ENCODE measurements at places on chromosomes 1 and 21.

DNA sequence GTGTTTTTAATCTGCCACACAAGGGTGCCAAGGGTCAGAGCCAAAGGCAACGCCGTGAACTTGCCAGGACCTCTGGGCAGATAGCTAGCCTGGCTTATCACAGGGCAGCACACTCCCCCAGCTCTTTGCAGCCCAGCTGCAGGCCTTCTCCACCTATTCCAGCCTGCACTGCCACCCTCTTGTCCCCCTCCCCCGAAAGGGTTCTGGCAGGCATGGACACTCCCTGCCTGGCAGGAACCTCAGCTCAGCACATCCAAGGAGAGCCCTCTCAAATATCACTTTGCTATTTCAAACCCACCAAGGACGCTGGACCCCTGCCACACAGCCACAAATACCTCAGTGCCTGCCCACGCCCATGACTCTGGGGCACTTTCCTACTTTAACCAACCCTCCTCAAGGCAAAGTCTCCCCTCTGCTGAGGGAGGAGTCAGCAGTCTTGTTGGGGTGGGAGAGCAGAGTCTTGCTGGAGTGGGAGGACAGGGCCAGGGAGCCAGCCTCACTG, 9.1 kb downstream of the SSBP3 start:
- DNase-seq: peak; percentile 56

DNA sequence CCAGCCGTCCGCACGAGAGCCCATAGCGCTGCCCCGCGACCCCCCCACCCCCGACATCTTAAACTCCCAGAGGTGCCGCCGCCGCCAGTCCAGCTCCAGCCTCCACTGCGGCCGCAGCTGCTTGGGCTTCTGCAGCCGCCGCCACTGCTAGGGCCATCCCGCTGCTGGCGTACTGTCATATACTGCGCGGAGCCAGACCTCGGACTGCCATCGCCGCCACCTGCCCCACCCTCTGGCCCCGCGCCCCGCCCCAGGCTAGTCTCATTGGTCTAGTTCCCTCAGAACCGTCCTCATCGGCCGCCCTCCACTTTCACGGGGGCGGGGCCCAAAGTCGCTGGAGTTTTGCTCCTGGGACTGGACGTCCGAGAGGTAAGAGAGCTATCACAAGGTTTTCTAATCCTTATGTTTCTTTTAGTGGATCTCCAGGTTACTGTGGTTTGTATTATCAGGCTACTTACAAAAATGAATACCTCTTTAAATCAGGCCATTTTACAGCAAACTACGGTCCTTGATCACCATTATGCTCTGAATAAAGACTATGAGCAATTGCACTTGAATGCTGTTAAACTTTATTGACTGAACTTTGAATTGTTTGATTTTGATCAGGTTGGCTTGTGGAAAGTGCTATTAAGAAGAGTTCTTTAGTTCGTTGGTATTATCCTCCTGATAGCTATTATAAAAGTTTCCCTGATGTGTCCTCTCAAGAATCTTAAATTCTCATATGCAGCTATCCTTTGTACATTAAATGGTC, 2.8 kb upstream of the CD1D start:
- DNase-seq: no peak

DNA sequence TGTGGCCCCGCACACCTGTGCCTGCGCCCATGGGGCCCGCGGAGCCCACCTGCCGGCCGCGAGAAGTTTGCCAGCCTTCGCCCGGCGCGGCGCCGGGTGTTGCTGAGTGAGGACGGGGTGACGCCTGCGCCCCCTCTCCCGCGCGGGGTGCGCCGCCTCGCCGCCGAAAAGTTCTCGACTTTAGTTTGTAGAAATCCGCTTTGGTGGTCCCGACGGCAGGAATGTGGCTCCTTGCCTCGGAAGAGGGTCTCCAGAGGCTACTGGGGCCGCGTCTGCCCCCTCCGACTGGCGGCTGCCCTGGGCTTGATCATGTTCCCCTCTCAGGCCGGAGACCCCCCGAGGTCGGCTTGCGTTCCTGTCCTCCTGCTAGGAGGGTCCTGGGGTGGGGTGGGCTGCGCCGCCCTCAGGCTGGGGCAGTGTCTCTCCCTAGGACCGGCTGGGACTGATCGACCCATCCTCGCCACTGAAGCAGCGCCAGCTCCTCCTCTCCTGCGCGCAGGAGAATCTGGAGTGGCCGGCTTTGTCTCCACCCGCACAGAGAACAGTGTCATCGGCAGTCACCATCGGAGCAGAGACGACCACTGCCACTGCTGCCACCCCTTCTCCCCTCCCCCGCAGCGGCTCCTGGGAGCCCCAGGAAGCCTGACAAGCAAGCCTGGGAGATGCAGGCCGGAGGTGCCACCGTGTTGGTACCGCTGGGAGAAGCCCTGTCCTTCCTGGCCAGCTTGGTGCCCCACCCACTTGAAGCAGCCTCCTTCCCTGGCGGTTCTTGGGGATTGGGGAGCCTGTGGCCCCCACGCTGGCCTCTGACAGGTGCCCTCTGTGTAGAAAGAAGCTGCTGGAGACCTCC, 553 bp upstream of the SLC30A2 start:
- DNase-seq: no peak

DNA sequence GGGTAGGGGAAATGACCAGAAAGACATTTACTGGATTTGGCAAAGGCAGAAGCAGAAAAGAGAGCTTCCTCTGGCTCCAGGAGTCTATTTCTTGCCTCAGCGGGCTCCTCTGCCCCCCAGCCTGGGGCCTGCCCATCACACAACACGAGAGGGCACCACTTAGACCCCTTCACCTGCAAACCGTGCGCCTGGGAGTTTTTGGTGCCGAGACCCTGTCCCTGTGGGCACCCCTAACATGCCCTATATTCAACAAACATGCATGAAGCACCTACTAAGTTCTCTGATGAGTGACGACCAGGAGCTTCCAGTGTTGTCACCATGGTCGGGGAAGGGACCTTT, 18.8 kb downstream of the IL6R start:
- no peak for DNase-seq

GRCh38 chr1:180918519-180918918, 5.8 kb downstream of the KIAA1614 start:
- DNase-seq: no peak

- no peak for DNase-seq
Observed at GRCh38 chr21:36799869-36800268, 101.0 kb downstream of the SIM2 start.

- DNase-seq: no peak
Observed at GRCh38 chr1:28127617-28128257, 39.3 kb upstream of the EYA3 start.

GRCh38 chr1:44401256-44402228, 3.5 kb upstream of the RNF220 start:
- no peak for DNase-seq

DNA sequence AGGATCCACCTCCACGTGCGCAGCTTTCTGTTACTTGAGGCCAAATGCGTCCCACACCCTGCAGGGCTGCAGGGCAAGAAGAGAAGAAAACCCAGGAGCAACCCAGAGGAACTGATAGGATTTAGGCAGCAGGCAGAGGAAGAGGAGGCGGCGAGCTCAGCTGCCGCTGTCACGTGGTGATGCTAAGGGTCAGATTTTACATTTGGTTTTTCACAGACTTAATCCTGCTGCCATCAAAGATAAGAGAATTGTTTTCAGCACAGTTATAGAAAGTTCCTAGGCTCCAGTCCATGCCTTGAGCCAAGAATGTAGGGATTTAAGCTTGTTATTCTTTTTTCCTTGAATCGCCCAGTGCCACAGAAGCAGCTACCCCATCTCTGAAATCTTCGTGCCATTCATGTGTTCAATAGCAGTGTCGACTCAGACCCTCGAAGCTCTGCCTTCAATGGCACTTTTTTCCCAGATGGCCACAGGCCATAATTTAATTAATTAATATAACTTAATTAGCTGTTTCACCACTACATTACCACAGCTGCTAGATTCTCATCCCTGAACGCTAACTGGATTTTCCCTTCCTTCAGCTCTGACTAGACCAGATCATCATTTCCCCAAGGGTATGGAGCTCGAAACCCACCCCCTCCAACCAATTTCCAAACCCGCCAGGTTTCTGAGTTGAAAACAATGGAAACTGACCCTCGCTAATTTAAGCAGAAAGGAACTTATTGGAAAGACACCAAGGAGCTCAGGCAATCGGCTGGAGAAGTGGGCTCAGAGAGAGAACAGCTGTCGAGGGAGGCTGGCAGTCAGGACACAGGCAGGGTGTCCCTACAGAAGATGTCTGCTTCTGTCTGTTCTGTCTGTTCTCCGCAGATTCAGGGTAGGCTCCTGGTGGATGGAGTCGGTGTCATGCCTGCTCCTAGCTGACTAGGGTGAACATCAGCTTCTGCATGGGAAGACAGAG, 36.2 kb downstream of the LDLRAP1 start:
- peak; percentile 41 for DNase-seq

GRCh38 chr1:226492426-226493137, 56.0 kb upstream of the STUM start:
- no peak for DNase-seq

DNA sequence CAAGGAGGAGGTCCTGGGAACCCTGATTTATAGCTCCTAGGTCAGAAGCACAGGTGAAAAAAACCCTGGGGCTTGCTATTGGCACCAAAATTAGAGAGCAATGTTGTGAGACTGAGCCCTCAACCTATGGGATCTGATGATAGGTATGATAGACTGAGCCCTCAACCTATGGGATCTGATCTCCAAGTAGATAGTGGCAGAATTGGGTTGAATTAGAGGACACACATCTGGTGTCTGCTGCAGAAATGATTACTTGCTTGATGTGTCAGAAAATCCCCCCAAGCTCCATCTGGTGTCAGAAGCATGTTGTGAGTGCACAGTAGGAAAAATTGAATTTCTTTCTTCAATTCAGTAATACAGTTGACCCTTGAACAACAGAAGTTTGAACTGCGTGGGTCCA, 62.4 kb downstream of the MAP3K21 start:
- no peak for DNase-seq

GRCh38 chr1:119102051-119102450, 38.4 kb downstream of the WARS2 start:
- no peak for DNase-seq

- DNase-seq: peak; percentile 65
Observed at GRCh38 chr1:8701794-8702471, 115.5 kb downstream of the RERE start.

DNA sequence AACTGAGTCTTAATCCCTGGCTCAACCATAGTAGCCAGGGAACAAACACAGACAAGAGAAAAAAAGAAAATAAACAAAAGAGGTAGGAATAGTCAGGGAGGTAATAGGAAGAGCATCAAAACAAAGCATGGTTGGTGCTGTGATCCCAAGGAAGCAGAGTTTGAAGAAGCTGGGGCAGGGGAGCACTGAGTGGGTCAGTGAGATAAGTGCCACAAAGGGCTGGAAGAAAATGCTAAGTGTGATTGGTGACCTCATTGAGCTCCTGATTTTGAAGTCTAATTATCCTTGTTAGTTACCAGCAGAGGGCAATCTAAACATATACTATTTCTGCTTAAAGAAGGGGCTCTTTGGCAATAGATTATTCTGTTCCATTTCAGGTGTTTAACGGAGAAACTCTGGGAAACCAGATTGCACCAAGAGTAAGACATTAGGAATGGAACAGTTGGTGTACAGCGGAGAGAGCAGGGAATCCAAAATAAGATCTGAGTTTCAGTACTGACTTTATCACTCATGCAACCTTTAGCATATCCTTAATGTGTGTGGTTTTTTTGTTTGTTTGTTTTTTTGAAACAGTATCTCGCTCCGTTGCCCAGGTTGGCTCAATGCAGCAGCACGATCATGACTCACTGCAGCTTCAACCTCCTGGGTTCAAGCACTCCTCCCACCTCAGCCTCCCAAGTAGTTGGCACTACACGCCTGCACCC, 30.7 kb upstream of the KIAA1614 start:
- peak; percentile 55 for DNase-seq

DNA sequence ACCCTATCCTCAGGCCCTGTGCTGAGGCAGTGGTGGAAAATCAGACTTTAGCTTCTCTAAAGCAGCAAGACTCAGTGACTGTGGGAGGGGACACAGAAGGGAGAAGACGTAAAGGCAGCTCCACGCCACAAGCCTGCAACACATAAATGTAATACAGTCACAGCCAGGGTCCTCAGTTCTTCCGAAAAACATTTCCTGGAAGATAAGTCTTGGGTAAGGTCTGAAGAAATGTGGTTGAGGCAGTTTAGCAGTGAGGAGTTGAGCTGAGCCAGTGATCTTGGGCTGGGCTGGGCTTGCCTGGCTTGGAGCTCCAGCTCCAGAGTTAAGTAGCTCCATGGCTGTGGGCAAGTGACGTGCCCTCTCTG, 127.8 kb upstream of the ADAR start:
- no peak for DNase-seq

DNA sequence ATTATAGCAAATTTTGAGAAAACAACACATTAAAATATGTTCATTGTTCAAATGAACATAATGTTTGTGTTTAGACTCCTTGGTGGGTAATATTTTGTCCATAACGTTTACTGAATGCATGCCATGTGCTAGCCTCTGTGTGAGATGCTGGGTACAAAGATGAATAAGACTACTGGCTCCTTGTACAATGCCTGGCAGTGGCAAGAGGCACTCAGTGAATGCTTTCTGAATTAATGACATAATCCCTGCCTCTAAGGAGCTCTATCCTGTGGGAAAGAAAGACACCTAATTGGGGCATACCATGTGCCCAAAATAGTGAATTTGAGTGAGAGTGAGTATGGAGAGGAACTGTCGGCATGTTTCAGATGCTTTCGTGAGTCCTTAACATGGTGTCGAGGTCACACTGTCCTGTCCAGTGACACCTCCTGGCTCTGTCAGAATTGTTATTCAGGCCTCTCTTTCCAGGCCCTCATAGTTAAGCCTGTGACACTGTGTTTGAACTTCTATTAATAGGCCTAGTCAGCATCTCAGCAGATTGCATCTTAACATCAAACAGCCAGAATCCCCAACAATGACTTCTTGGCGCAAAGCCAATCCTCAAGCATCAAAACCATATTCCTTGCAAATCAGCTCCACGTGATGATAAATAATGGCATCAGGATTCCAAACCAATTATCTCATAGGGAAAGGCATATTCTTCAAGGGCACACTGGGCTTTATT, 32.8 kb upstream of the S1PR1 start:
- DNase-seq: peak; percentile 95

DNA sequence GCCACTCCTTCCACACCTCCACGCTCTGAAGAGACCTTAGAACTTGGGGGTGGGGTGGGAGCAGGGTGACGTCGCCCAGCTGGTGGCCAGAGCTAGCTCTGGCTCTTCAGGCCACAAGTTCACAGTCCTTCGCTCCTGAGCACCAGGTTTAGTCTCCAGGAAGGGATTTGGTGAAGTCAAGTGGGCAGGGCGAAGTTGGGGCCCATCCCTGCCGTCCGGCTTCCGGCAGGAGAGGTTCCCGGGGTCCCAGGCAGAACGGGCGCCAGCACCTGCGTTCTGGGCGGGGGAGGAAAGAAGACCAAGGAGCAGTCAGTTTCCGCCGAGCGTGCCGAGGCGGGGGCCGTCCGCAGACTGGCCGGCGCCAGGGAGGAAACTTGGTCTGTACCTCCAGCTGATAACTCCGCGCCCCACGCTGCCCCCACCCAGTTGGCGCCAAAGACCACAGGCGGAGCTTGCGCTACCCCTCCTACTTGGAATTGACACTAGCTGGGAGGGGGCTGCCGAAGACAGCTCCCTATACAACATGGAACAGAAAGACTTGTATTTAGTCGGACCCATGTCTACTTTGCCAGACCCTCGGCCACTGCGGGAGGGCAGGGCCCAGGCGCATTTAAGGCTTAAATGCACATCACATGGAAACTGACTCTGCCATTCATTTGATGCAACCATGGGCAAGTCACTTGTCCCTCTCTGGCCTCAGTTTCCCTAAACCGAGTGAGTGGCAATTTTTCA, 995 bp downstream of the ID3 start:
- peak; percentile 75 for DNase-seq

Measured in NCI-H446 (cell line).